ENCODE measurements at places on chromosomes 4 and X.
A peak's percentile ranks its signal among the peaks of the same experiment; 100 is the strongest.

DNA sequence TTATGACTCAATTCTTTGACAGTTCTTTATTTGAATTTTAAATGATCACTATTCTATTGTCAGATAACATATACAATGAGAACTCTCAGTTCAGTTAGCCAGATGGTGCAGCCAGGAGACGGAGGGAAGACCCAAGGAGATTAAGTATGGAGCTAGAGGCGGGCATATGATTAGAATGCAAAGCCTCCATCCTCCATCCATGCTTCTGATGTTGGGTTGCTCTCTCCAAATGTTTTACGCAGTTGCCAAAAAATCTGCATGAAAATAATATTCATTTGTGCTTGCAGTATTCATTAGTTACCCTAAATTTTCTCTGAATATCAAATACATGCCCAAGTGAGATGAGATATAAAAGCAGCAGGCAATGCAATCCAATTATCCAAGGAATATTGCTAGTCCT lies 874.8 kb downstream of the C4orf33 start:
- DNase-seq, result no peak

GRCh38 chr4:40962551-40963180 lies 212.9 kb downstream of the NSUN7 start:
- no peak for DNase-seq

DNA sequence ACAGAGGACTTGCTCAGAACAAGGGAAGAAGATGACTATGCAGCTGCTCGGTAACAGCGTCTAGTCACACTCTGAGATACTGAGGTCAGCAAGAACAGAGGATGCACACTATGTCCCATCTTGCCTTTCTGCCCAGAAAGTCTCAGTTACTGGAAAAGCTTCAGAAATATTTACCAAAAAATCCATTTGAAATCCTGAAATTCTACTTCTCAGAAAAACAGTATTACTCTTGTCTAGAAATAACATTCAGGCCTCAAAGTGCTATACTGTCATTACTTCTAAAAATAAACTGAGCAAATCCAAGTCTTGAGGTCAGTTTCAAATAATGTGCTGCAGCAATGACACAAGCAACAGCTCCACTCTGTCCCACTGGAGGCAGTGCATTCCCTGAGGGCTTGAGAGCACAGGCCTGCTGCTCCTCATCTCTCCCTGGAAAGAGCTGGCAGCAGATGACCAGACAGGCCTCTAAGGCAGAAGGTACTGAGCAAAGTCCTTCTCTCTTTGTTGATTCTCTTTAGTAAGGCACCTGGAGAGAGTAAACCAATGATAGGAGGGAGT lies 76.9 kb downstream of the CAMK2D start:
- no peak for DNase-seq

DNA sequence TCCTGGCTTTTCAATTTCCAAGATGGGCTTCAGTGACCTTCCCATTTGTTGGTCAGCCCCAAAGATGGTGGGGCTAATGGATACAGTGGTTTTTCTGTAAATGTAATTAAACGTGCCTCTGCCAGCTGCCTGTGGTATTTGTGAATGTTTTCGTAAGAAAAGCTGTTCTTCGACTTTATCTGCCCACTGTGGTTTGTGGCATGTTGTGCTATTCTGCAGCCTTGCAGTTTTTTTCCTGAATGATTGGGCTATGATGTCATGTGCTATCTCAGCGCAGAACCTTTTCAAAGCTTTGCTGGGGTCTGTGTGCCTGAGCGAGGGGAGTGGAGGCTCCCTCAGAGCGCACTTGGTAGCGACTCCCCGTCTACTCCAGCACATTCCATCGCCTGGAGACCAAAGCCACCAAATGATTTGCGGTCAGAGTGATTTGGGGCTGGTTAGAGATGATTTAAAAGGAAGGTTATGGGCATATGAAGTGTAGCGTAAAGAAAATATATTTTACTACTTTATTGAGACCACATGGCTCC lies 137.5 kb downstream of the PALLD start:
- no peak for DNase-seq

DNA sequence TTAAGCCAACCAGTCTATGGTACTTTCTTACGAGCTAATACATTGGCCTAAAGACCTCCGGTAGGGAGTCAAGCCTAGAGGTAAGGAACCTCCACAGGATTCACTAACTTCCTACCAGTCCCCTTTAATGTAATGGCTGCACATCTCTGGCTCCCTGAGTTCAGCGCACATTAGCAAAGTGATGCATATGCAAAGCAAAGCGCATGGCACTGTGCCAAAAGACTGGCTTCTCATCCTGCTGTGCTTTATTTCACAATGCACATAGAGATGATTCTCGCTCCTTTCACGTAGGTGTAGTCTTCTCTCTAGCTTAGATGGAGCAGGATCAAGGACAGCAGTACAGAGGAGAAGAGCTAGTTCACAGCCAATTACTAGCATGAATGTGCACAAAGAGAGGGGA lies 14.6 kb upstream of the CLTRN start:
- no peak for DNase-seq

DNA sequence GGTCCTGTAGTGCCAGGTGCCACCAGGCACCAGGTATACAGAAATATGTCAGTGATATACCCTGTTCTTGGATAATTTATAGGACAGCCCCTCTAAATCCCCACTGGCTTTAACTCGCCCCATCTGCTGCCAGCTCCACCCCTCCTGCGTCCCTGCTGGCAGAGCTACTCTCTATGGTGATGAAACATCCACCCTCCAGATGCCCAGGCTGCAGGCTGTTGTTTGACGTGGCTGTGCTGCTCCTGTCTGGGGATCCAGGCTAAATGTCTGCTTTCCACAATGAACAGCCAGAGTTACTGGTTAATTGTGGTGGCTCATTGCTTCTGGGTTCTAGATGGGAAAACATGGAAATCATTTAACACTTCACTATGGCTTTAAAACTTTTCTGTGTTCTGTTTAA lies 12.9 kb downstream of the NHSL2 start:
- no peak for DNase-seq

DNA sequence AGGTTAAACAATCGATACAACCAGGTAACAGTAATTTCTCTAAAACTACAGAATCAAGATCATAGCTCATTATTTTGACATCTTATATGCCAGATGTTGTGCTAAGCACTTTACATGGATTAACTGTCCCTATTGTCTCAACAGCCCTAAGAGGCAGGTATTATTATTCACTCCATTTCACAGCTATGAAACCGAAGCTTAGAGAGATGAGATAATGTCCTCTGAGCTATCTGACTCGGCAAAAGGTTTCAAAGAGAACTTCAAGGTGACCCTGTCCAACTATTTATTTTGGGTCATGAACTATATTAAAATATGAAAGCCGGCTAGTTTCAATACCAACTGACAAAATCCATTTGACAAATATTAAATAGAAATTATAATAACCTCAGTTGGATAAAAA lies 10.3 kb downstream of the SLC25A5 start:
- no peak for DNase-seq

DNA sequence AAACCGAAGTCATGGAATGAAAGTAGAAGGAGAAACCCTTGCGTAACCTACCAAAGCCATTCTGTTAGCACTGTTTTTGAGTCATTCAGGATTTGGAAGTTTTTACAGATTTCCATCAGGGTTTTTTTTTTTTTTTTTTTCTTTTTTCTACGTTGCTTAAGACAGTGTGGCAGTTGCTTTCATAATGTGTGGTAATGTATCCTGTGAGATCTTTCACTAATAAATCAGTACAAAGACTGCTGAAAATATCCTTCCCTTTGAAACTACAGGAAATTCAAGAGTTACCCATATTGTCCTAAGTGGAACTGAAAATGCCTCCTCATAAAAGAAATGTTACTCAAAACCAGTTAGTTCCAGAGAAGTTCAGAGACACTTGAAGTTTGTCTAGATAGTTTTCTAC lies 137.8 kb downstream of the RAPGEF2 start:
- no peak for DNase-seq

- DNase-seq, result no peak
These were observed 1.1 kb downstream of the TAFAZZIN start for GRCh38 chrX:154412468-154412867.

GRCh38 chrX:9227276-9227675 lies 193.3 kb upstream of the FAM9B start:
- no peak for DNase-seq

GRCh38 chrX:24987731-24988130 lies 28.0 kb downstream of the ARX start:
- DNase-seq, result no peak

DNA sequence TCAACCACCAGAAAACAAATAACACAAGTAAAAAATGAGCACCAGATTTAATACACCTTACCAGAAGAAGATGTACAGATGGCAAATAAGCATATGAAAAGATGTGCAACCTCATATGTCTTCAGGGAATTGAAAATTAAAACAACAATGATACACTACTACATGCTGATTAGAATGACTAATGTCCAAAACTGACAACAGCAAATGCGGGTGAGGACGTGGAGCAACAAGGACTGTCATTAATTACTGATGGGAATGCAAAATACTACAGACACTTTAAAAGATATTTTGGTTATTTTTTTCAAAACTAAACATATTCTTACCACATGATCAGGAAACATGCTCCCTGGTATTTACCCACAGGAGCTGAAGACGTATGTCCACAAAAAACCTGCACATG lies 140.3 kb downstream of the FRYL start:
- no peak for DNase-seq

DNA sequence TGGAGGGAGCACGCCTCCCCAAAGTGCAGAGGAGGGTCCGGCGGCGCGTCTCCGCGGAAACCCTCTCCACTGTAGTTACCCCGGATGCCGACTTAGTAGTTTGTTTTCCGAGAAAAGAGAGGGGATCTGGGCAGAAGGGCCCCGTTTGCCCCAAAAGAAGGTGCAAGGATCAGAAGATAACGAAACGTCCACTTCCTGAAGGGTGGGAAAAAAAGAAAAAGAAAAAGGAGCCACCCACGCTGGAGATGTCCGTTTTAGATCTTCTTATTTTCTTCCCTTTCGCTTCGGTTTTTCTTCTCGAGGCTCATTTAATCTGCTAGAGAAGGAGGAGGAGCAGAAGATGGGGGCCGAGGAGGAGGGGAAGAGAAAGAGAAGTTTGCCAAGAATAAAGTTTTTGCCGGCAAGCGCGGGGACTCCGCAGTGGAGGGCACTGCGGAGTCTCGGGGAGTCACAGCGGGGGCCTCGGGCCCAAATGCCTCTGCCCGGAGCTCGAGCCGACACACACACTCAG lies 517 bp downstream of the LEF1 start:
- DNase-seq, result no peak

- no peak for DNase-seq
These were observed 28.6 kb downstream of the FAM241A start for GRCh38 chr4:112173593-112174558.

DNA sequence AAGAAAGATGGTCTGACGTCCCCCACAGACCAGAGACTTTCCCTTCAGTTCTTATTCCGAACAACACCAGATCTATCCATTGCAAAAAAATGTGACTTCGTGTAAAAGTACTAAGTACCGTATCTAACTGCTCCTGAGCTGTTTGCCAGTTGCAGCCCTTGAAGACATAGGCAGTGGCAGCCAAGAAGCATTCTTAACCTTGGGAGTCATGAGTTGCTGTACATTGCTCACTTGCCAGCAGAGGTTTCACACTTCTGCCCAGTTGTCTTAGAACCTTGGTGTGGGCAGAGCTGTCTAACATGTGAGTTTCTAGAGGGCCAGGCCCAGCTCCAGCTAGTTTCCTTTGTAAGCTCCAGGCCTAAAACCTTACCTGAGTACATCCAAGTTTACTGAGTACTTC lies 10.5 kb upstream of the CHRDL1 start:
- no peak for DNase-seq

GRCh38 chrX:45602151-45602550 lies 401.5 kb upstream of the DIPK2B start:
- no peak for DNase-seq

DNA sequence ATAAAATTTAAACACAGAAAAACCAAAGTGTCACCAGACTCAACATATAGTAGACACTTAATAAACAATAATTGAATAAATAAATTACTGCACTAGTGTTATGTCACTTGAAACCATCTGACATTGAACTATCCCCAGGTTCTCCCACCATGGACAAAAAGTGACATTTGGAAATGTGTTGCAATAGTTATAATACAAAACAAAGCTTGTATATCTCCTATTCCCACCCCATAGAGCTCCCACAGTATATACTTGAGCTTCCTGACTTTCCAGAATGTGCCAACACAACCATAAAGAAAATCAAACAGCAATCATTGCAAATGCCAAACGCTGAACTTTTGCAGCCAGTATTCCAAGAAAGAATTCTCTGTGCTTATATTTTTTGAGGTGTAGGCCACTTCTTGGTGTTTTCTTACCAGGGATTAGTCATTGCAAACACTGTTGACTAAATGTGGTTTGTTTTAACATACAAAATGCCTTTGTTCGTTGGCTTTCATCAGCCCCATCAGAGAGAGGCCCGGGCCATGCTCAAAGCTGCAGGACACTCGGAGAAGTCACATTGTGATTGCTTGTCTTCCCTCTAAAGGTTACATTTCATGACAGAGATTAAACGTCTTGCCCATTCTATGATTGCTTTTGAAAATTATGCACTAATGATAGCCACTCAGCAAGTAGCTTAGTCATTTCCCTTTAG lies 33.8 kb downstream of the PPARGC1A start:
- no peak for DNase-seq

GRCh38 chr4:27604692-27605091 lies 744.1 kb downstream of the STIM2 start:
- DNase-seq, result no peak

DNA sequence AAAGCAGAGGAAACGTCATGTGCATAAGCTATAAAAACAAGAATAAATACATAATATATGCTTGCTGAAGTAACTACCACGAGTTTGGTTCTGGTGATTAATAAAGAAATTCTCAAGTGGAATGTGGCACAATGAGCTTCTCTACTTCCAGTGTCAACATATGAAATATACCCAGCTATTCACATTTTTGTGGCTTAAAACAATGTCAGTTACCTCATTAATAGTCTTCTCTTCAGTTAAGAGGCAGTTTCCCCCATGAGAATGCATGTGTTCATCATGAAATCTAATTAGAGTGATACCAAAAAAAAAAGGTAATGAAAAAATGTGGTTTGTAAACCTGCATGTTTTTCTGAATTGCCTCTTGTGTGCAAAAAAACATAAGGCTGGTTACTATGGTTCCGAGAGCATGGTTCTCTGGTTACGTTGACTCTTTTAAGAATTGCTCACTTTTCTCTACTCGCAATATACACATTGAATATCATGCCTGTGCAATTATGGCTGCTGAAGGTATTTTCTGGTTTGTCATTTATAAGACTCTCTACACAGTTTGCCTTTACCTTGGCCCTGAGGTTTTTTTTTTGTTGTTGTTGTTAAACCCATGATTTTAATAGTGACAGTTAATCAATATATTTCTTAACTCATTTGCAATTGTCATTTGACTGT lies 108.2 kb downstream of the PCDH7 start:
- DNase-seq, result no peak

DNA sequence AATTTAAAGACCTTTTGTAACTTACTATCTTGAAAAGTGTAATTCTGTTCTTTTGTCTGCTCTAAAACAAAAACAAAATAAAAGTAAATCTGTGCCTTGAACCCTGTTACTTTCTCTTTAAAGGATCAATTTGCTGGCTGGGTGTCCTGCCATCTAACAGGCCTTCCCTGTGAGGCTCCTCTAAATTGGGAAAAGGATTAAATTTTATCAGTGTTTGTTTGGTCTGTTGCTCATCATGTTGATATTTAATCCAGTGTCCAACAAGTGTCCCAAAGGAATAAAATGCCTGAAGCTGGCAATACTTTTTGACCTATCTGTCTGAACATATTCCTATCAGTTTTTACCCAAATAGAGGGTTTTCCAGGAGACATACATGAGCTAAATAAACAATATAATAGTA lies 688.7 kb downstream of the IL1RAPL1 start:
- no peak for DNase-seq

GRCh38 chr4:123250843-123251242 lies 145.8 kb upstream of the SPRY1 start:
- DNase-seq, result peak; percentile 70

GRCh38 chr4:87937523-87937922 lies 38.0 kb upstream of the SPP1 start:
- DNase-seq, result no peak

Data from dermis blood vessel endothelial cell (primary cell).